Vagina (tissue), 2 donors: ENCODE measurements at places on chromosomes 12 and 14. TPM values are rescaled to one million over a fixed set of nuclear protein-coding genes. Genes with fewer than 3 reads are reported as not detected.

CDH24 gene
- 5.4 TPM for total RNA-seq

PLA2G1B gene
- total RNA-seq, result not detected

TBC1D30 gene
- 3.9 TPM for total RNA-seq

NGB gene
- 1.7 TPM for total RNA-seq

FOXN3 gene
- total RNA-seq, result 111 TPM

CCDC197 gene
- not detected for total RNA-seq

C12orf60 gene
- total RNA-seq, result 0.74 TPM

IL26 gene
- not detected for total RNA-seq

DNA sequence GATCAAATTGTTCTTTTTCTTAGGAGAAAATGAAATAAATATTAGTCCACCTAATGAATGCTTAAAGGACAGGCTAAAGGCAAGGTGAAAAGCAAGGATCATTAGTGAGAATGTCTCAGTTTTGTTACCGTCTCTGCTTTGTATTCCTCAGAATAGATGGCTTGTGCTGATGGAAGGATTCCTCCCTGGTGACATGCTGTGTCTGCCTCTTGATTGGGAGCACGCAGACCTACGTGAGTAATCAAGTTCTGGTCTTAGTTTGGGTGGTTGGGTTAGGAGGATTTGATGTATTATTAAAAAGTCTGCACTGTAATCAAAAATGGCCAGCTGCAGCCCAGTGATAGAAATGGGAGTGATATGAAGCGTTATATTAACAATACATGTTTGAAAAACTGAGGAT is 78.8 kb upstream of the RTL1 start:
- DNase-seq, result no peak

DNA sequence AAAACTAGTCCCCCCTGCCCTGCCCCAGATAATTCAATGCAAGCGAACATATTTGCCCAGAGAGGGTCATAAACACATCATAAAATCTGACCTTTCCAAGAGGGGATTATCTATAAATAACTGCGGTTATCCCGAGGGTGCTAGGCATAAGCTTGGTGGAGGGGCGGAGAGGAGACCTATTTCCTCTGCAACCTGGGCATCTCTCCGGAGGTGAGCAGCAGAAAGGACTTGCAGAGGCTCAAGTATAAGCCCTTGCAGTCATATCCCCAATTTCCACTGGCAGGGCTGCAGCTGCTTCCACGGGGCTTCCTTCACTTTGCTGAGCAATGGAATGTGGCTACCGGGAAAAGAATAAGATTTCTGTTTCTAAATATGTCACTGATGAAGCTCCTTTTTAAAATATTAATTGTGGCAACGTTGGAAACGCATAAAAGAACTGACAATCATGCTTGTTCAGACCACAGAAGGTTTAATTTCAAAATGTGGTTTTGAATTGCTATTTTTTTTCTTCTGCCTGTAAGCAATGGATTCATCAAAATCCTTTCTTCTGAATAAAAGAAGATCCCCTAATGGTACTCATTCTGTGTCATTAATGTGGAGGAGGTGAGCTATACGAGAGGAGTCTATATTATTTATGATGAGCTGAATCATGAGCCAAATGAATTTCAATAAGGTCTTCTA is 268.9 kb upstream of the ATP2B1 start:
- no peak for DNase-seq

DNA sequence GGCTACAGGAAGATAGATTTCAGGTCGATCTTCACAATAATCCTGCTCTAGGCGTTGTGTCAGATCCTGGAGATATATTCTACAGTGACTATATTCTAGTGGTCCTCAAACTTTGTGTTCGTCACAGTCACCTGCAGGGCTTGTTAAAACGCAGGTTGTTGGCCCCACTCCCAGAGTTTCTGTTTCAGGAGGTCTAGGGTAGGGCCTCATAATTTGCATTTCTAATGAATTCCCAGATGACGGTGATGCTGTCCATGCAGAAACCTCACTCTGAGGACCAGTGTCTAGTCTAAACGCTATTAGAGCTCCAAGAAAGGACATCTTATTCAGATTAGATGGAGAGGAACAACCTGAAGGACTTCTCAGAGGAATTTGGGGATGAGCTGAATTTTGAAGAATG is 13.2 kb upstream of the SLC6A13 start:
- no peak for DNase-seq

GRCh38 chr14:96309896-96310330 is 53.2 kb downstream of the ATG2B start:
- DNase-seq, result no peak

DNA sequence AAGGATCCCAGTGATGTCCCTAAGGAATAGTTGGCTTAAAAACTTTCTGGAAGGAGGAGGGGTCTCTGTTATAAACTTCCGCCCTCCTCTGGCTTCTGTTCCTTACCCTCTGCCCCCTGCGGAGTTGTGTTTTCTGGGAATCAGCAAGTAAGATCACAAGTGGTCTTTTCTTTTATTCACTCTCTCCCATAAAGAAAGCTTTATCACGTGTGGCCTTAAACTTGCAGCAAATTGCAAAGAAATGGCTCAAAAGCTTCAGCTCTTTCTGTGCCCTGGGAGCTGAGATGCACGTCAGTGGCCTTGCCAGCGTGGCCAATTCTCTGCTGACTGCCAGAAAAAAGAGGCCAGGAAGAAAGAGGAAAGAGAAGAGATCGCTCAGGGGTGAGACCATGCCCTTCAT is at the start of gene SLCO1C1:
Gene SLCO1C1, plus strand, starts transcription at position 101 of the 400 bp plus-strand sequence. CDS start 4,245 bp downstream, outside the sequence.
- DNase-seq, result no peak

- no peak for DNase-seq
Observed at GRCh38 chr12:111099186-111099585, 178.8 kb upstream of the MYL2 start.

GRCh38 chr14:98374136-98374535 is 897.9 kb downstream of the BCL11B start:
- no peak for DNase-seq

- DNase-seq, result no peak
Observed at GRCh38 chr12:124888260-124888659, 24.6 kb upstream of the SCARB1 start.

DNA sequence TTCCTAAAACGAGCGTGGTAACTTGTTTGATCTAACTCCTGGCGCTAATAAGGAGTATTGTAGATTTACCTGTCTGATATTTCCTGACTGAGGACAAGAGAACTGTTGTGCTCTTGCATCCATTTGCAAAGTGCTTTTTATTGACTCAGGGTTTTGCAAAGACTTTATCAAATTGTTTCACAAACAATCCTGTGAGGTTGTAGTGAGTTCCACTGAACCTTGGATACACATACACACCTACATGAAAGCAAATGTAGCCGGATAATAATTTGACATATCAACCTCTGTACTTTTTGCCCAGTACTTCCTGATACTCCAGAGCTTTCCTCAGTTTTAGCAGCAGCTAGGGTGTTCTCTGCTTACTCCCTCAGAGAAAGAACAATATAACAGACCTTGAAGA is 6.7 kb upstream of the PTGER2 start:
- DNase-seq, result no peak

- no peak for DNase-seq
Observed at GRCh38 chr12:68086019-68086603, 73.4 kb downstream of the IFNG start.

DNA sequence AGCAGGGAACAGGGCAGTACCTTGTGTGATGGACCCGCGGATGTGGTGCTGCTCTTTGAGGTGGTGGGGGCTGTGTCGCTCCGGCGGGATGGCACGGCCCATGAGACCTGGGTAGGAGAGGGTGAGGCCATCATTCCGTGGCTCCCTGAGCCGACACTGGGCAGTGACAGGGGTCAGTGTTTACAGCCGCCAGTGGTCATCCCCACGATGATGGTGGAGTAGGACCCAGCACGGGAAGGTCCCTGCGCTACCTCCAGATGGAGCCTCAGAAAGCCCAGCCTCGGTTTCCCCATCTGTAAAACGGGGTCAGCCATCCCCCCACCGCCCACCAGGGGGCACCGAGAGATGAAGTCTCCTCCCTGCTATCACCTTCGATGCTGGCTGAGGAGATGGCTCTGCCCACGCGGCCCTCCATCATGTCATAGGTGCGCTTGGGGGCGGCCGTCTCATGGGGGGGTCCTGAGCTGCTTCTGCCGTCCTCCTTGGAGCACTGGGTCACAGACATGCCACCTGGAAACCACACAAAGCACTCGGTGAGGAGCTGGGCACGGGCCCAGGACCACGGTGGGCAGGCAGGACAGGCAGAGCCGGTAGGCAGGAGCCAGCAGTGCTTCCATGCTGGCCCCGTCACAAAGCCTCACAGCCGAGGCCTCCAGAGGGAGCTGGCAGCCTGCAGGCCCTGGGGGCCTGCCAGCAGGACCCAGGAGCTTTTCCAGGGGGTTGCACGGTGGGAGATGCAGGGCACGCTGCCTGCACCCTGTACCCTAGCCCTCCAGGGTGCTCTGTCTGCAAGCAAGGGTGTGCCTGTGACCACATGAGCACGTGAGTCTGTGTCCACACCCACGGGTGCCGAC is 53.1 kb downstream of the RFLNA start:
- no peak for DNase-seq

- no peak for DNase-seq
Observed at GRCh38 chr14:100568164-100568997, 18.8 kb downstream of the BEGAIN start.

DNA sequence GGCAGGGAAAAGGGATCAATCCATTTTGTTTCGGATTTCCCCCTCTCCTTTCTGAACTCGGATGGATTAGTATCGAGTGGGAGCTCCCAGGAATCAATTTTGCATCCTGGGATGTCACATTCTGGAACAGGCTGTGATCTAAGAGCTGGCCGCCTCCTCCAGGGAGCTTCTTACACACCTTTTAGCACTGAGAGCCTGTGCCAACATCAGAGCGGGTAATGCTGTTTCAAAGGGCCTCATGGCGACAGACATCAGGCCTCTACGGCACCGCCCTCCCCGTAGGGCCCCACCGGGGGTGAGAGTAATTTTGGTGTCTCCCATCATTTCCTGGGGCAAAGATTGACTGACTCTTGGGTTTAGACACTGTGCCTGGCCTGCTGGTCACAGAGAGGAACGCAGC is 2.7 kb downstream of the GALNT9 start:
- no peak for DNase-seq

DNA sequence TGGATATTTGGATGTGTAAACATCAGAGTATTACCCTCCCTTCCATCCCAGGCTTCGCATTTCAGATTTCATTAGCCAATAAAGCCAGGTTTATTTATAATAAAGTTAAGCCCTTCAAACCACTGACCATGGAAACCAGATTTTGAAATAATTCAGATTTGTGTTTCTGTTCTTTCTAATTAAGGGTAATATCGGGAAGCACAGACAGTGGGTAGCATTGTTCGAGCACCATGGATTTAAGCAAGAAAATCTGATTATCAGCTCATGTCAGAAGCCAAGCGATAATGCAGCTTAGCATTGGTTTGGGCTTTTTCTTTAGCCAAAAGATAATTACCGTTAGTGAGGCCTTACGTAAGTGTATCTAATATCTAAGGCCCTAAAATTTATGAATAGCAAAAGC is 116.1 kb downstream of the C12orf42 start:
- no peak for DNase-seq

DNA sequence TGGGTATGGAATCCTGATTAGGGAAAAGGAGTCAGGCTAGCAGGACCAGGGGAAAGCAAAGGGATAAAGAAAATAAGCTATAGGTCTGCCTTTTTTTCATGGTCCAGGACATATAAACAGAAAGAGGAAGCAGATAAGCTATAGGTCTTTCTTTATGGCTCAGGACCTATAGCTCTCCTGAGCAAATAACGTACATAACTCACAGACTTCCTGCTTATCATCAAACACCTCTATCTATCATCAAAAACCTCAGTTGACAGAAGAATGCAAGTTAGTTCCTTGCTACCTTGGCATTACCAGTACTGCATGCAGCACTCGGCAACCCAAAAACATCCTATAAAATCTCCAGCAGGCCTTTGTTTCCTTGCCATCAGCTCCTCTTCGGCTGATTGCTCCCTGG is 238.7 kb upstream of the OR4E1 start:
- no peak for DNase-seq

DNA sequence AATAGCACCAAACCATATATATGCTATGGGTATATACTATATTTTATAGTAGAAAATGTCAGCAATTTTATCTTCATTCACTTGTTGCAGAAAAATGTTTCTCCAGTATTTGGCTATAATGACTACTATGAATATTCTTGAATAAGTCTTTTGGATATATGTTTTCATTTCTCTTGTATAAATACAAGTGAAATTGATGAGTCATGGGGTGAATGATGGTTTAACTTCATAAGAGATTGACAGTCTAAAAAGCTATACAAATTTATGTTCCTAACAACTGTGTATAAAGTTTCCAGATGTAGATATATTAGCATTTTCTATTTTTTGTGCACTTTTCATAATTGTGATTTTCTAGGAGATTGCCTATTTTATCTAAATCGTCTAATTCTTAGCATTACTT is 714.8 kb downstream of the TRHDE start:
- DNase-seq, result no peak

- no peak for DNase-seq
Observed at GRCh38 chr12:47770086-47770726, 2.8 kb upstream of the SLC48A1 start.
